ENCODE measurements at places on chromosomes 13 and 19.

GRCh38 chr19:12052497-12053169 is at the start of gene ZNF878:
Gene ZNF878, minus strand, starts transcription at chr19:12052961. Its CDS starts 160 bp downstream, at chr19:12052801.
- no peak for DNase-seq

- DNase-seq, result no peak
These were observed 10.9 kb downstream of the FREM2 start for GRCh38 chr13:38697628-38698333.

- no peak for DNase-seq
These were observed 33.8 kb downstream of the TSC22D1 start for GRCh38 chr13:44542361-44542760.

DNA sequence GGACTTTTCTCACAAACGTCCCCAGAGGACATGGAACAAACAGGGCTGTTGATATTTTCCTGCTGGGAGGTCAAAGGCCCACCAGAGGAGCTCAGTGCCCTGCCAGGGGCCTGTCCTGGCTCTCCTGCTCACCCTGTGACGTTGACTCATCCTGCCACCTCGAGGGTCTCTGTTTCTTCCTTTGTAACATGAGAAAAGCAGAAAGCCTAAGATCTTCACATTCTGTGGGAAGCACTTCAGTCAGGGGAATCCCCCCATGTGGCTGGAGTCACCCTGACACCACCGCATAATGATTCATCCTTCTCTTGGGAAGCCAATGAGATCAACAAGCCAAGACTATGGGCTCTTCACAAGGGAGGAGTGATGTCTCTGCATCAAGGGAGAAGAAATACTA is 147.9 kb downstream of the KATNAL1 start:
- DNase-seq, result no peak

- no peak for DNase-seq
These were observed 754 bp upstream of the SIX5 start for GRCh38 chr19:45769821-45770191.

- DNase-seq, result no peak
These were observed 66.7 kb downstream of the FRY start for GRCh38 chr13:32098272-32098671.

GRCh38 chr13:30376426-30377311 is 45.6 kb upstream of the UBE2L5 start:
- DNase-seq, result no peak

GRCh38 chr19:20367811-20368294 is 197.7 kb downstream of the ZNF737 start:
- DNase-seq, result no peak

- DNase-seq, result no peak
These were observed 94.6 kb upstream of the RFC3 start for GRCh38 chr13:33723365-33723764.

Measured in NCI-H460 (cell line).